Stimulated activated CD8-positive, alpha-beta memory T cell treated with anti-CD3 and anti-CD28 coated beads, Interleukin-7, amount 100 ng/mL, for 4 hours (primary cell): ENCODE measurements at places on chromosomes 6 and 20.

- no peak for DNase-seq
Observed at GRCh38 chr6:24858177-24858653, 59.5 kb upstream of the ARMH2 start.

DNA sequence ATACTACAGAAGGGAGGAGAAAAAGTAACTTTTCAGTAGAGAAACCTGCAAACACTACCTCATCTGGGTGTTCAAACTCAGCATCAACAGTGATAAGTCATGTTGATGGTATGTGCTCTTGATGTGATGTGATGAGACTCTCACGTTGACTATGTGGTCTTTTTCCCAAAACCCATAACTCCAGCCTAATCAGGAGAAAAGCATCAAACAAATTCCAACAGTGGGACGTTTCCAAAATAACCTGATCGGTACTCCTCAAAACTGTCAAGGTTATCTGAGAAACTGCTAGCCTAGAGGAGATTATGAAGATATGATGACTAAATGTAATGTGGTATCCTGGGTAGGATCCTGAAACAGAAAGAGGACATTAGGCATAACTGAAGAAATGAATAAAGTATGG lies 41.9 kb upstream of the TAB2 start:
- DNase-seq, result no peak

DNA sequence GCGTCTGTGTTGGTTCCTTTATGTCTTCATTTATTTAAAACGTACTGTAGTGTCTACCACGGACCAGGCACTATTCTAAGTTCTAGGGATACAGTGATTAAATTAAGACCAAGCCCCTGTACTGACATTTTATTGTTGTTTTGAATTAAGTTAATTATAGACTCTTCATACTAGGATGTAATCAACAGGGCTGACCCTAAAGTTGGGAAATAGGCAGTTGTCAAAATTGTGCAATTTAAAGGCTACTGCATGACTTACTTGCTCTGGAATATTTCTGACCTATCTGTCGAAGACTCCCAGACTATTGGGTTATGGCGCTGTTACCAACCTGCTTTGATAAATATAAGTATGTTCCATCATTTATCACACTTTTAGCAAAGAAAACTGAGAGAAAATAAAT lies 6.7 kb downstream of the MYO6 start:
- no peak for DNase-seq

DNA sequence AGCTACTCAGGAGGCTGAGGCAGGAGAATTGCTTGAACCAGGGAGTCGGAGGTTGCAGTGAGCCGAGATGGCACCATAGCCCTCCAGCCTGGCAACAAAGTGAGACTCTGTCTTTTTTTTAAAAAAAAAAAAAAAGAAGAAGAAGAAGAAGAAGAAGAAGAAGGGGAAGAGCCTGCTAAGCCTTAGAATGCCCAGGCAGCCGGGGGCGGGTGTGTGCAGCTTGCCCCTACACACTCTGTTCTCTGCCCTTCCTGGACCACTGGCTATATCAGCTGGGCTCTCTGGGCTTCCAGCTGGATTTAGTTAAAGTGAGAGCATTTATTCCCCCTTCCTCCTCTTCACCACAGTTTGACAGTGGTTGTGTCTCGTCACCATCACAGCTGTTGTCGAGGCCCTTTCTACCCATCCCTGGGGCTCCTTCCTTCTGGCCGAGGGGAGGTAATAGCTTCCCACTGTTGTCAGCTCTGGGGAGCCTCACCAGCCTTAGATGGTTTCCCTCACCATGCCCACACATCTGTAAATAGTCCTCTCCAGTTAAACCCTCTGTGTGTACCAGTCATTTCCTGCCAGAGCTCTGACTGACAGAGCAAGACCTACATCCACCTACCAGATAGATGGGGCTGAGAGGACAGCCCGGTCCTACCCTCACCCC lies 77.6 kb downstream of the TRERF1 start:
- no peak for DNase-seq

- DNase-seq, result no peak
Observed at GRCh38 chr6:43271944-43272343, 26.1 kb upstream of the SLC22A7 start.

DNA sequence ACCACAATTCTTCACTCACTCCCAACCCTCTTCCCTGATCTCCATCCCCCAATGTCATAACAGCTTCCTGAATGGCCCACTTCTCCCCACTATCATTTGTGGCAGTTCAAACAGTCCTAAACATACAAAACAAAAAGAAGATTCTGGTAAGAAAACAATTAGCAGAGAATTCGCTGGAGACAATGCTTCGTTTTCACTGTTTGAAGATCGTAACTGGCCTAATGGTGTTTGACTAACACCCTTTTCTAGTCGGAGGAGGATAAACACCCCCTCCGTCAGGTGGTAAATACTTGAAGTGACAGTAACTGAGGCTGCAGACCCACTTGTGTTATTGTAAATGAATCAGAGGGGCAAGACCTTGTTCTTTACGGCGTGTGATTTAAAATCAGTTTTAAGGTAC lies 3.8 kb downstream of the EYA2 start:
- DNase-seq, result no peak

GRCh38 chr6:12232339-12232738 lies 57.8 kb upstream of the EDN1 start:
- no peak for DNase-seq

GRCh38 chr6:110319843-110320242 lies 38.3 kb downstream of the METTL24 start:
- DNase-seq, result no peak

DNA sequence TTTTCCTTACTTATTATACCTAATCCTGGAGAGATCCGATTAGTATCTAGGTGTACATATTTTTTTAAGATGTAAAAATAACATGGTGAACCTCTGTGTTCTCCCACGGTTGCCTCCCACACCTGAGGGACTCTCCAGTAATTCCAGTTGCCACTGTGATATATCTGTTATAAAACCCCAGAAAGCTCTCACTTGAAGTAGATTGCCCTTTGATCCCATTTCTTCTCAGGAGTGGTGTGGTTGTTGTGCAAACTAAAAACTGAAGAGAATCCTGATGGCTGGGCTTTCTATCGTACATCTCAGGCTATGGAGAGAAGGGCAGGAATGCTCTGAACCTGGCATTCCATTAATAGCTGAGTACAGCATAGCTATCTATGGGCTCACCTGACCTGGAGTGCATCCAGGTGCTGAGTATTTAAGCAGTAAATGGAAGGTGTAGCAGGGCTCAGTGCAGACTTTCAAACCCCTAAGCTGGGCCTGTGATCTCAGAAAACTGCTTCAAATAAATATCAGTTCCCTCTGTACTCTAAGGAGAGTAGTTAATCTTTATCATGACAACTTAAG lies 41.0 kb downstream of the VGLL2 start:
- DNase-seq, result no peak

DNA sequence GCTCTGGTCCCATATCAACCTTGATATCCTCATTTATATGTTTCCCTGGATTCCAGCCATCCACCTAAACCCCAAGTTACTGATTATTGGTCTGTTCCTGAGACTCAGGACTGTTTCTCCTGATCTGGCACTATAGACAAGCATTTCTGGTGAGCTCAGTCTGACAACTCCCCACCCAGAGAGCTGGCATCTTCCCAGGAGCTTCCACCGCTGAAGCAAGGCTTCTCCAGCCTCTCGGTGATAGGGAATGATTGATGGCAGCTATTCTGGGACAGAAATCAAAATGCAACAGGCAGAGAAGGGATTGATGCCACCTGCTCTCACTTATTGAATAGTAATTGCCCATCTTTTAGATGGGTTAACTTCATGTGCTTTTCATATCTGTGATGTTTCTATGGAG lies 169.7 kb upstream of the GGTLC1 start:
- no peak for DNase-seq

- no peak for DNase-seq
Observed at GRCh38 chr6:50850223-50851048, 31.8 kb downstream of the TFAP2B start.

GRCh38 chr6:15824811-15825210 lies 162.0 kb upstream of the DTNBP1 start:
- DNase-seq, result no peak

DNA sequence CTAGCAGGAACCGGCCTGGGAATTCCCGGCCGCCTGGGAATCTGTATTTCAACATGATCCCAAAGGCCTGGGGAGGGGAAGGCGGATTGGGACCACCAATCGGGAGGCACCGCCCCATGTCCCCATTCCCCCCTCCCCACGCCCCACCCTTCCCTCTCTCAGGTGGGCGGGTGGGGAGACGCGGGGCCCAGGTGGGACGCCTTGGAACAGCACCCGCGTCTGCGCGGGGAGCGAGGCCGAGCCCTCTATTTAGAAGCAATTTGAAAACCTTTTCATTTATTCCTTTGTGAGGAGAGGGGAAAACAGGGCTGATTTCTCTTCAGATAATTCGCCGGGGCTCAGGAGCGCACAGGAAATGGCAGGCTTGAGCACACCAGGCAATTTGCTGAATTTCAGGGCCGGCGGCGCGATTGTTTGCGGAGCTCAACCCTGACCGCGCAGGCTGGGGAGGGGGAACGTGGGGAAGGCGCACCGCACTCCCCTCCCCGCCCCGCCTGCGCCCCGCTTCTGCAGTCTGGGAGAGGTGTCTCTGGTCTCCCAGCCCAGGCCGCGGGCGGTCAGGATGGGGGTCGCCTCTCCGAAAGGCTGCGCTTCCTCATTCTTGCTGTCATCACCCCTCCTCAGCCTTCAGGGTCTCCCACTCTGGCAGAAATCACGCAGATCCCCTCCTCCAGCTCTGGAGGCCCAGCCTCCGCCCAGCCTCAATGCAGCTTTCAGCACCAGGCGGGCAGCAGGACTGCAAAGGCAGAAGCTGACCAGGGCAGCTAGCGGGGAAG lies 170.0 kb downstream of the GRM4 start:
- DNase-seq, result no peak
